ENCODE measurements at places on chromosomes 3 and 15.

DNA sequence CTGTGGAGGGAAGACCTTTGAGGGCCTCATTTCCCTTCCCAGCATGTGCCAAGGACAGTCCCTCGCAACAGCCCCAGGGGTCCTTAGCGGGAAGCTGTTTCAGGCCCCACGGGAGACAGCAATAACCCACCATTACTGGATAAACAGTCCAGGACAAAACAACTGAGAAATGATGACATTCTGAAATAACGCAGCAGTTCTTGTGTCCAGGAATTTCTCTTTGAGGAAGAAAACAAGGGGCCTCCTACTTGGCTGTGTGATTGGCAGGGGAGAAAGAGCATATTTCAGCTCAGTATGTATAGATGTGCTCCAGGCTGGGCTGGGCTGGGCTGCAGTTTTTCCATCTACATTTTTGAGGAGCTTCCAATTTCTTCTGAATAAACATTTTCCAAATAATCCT, 82.2 kb upstream of the THBS1 start:
- DNase-seq: no peak

GRCh38 chr3:67030785-67031740, 33.0 kb downstream of the KBTBD8 start:
- no peak for DNase-seq

GRCh38 chr15:100099976-100100375, 241.8 kb downstream of the ADAMTS17 start:
- no peak for DNase-seq

GRCh38 chr3:24299246-24299805, 195.3 kb downstream of the THRB start:
- DNase-seq: no peak

GRCh38 chr15:63082366-63082765, 39.3 kb upstream of the LACTB start:
- DNase-seq: no peak

GRCh38 chr3:138260611-138261010, 69.0 kb downstream of the NME9 start:
- DNase-seq: no peak

- DNase-seq: no peak
Observed at GRCh38 chr15:96333131-96334016, 2.9 kb downstream of the NR2F2 start.

DNA sequence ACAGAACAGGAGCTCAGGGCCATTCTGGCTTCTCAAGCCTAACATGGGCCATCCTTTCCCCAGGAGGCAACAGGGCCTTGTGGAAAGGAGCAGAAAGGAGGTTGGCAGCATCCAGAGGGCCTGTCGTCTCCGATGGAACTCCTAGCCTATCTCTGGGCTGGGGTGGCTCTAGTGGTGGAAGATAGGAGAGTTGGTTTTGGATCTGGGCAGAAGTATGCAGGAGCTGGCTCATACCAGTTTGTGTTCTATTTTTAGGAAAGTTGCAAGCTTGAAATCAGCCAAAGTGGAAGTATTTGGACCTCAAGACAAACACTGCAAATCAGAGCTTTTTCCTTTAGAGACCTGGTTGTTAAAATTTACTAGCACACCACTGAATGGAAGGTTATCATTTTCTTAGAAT, 35.4 kb upstream of the XCR1 start:
- DNase-seq: no peak

DNA sequence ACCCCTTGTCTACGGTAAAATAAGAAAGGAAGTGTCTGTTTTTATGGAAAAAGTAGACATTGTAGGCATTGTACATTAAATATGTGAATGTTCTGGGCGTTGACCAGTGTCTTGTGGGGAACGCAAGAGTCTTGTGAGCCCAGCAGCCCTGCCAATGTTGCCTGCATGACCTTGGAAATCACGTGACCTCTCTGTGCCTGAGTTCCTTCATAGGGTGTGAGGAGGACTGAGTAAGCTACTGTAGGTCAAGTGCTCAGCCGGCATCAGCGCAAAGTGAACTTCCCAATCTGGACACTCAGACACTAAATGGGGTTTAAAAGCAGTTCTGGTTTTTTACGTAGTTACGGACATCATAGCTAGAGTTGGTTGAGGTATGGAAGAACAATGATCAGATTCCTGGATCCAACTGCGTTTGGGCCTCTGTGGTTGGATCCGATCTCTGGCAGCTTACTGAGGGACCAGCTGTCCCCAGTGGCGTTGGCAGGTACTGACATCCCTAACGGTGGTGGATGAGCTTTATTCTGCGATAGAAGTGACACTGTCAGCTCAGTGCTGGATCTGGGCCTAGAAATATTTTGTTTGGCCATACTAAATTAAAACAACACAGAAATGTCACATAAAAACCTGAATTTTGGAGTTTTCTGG, 63.8 kb downstream of the SPSB4 start:
- DNase-seq: no peak

DNA sequence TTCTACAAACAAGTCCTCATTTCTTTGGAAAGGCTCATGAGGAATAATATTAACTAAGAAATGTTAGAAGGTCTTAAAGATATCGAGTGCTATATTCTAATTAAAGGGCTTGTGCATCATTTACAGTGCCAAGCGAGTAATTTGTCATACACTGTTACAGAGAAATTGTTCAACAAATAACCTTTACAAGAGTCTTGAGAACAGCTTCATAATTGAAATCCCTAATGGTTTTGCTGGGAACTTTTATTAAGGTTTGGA, 209.5 kb downstream of the MECOM start:
- DNase-seq: no peak

DNA sequence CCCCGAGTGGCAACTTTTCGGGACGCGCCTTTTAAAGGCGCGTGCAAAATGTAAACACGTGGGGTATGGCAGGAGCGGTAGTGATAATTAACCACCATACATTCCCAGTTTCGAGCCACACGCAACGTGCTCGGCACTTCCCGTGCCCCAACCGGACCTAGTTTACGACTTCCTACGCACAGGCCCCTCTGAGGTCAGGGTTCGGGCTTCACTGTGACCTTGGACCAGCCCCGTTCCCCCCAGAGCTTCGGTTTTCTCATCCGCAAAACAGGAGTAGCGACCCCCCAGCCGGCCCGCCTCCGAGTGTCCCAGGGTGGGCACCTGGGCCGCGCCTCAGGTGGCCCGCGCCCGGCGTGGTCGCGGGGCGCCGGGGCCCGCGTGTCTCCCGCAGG, 451 bp downstream of the CHCHD4 start:
- DNase-seq: no peak

DNA sequence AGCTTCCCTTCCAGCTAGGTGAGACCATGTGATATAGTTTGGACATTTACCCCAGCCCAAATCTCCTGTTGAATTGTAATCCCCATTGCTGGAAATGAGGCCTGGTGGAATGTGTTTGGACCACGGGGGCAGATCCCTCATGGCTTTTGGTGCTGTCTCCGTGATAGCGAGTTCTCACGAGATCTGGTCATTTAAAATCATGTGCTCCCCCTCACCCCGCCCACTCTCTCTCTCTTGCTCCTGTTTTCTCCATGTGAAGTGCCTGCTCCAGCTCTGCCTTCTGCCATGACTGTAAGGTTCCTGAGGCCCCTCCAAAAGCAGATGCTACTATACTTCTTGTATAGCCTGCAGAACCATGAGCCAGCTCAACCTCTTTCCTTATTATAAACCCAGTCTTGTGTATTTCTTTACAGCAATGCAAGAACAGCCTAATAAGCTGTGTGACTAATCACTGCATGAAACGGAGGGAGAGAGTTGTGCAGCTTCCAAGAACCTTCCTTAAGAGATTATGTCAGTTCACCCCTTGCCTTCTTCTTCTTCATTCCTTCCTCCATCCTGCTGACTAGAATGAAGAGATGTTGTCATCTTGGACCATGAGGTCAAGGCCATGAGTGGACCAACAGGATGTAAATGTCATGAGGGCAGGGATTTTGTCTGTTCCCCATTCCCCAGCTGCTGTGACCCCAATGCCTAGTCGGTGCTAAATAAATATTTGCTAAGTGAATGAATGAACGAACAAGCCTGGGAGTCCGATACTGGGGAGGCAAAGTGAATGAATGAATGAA, 91.0 kb downstream of the CPN2 start:
- no peak for DNase-seq

DNA sequence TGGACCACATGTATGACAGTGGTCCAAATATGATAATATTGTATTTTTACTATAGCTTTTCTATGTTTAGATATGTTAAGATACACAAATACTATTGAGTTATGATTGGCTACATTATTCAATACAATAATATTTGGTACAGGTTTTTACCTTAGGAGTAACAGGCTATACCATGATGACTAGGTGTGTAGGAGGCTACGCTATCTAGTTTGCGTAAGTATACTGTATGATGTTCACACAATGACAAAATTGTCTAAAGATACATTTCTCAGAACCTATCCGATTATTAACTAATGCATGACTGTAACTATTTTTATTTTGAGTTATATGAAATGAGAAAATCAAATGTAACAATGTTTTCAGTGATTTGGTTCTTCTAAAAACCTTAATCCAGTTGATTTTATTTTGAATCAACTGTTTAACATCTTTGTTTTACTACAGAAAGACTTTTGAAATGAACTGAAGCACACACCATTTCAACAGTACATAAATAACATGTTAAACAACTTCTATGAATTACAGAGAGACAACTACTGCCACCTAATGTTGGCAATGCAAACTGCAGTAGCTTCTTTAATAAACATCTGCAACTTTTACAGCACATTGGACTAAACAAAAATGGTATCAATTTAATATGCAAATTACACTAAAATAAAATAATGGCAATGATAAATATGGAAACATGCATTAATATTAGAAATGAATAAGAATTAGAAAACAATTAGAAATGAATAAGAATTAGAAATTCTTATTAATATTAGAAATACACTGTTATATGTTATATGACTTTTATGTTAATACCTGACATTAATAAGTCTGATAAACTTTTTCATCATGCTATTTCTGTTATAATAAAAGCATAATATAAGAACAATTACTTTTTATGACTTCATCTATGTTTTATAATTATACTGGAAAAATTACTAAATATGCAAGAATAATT, 255.7 kb downstream of the MBNL1 start:
- peak; percentile 12 for DNase-seq

DNA sequence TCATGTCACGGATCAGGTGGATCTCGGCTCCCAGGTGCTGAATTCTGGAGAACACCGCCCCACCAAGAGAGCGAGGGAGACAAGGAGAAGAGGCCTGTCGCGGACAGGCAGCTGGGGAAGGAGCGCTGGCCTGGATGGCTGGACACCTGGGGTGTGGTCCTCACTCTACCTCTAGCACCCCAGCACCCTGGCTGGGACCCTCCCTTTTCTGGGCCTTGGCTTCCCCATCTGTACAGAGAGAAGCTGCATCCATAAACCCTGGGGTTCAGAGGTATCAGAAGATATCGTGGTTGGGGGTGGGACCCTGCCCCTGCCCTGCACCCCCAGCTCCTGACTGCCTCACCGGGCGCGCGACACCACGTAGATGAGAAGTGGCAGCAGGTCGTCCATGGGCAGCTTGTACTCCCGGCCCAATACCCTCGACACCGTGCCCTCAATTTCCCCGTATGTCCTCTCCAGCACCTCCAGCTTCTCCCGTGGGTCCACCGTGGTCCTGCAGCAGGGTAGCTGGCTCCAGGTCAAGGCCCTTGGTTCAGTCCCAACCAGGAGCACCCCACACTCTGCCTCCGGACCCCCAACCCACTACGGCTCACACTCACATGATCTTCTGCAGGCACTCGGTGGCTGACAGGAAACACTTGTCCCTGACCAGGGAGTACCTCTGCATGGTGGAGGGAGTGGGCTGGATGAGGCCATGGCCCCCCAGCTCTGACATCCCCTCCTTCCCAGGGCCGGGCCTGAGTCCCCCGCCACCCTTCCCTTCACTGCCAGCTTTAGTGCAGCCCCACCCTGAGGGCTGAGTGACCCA, 21.7 kb downstream of the ALS2CL start:
- DNase-seq: no peak

DNA sequence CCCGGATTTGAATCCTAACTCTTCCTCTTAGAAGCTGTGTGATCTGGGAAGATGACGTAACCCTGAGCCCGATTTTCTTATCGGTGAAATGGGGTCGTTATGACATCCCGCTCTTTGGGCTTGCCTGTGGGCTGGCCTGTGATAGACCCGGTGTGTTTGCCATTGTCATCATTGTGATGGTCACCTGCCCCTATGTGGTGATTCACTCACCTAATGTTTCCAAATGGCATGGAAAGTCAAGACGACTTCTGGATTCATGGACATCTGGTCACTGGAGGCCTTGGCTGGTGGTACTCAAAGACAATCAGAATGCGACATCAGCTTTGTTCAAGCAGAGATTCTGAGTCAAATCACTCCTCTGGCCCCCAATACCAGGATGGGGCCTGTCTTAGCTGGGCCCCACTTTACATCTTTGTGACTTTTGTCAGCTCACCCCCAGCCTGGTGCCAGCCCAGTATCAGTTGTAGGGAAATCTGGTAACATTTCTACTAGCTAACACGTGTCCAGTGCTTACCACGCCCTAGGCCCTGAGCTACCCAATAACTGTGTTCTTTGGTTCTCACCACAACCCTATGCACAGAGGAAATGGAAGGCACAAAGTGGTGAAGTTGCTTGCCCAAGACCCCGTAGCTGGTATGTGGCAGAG, 2.8 kb downstream of the TMEM43 start:
- DNase-seq: no peak

DNA sequence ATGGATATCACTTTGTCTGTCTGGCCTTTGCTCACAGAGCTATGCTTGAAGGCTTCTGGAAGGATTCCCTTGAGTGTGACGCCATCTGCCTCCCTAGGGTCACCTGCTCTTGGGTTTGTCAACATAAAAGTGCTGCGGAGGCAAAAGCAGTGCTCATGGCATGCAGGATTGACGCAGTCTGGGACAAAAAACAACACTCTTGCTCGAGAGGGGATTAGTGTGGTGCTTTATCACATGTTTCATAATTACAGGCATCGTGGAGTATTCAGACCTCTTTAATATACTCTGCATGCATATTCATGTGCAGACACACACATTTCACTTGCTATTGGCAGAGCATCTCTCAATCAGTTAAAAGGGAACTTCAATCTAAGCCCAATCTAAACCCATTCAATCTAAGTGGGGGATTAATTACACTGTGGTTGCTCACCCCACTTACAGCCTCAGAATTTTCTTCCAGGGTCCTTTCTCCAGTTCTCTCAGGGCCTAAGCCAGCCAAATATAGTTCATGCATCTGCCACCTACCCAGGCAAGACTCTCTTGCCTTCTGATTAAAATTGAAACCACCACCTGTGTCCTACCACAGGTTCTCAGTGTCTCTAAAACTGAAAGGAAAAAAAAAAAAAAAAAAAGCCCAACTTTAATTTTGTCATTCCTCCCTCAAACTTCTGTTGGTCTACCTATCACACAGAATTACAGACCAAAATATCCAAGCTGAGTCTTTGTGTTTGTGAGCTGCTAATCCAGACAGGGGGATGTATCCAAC, 75.6 kb downstream of the BFSP2 start:
- no peak for DNase-seq

DNA sequence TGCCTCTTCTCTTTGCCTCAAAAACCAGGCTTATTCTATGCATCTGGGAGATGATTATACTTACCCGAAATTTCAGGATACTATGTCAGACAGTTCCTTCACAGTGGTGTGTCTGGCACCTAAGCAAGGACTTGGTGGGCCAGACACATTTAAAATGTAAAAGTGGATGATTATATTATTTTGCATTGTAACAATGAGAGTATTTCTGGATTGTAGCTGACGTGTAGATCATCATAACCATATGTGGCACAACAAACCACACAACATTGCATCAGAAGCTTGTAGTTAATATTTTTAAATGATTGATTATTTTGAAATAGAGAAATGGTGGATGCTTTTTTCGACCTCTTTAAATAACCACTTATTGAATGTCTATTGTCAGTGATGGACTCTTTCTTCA, 109.0 kb downstream of the TIGIT start:
- no peak for DNase-seq
